BJ (cell line): ENCODE measurements at places on chromosomes 4 and X. TPM values are rescaled to one million over a fixed set of nuclear protein-coding genes. Genes with fewer than 3 reads are reported as not detected.

DNA sequence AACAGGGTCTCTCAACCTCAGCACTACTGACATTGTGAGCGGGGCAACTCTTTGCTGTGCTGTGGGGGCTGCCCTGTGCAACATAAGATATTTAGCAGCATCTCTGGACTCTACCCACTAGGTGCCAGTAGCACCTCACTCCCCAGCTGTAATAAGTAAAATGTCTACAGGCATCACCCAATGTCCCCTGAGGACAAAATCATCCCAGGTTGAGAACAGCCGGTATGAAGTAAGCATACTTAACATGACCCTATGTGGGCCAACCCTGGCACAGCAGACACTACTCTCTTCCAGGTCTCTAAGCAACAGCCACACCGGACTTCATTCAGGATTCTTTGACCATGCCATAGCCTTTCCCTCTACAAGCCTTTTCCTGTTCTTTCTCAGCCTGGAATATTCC is 10.5 kb upstream of the MGST2 start:
- DNase-seq, result no peak

DNA sequence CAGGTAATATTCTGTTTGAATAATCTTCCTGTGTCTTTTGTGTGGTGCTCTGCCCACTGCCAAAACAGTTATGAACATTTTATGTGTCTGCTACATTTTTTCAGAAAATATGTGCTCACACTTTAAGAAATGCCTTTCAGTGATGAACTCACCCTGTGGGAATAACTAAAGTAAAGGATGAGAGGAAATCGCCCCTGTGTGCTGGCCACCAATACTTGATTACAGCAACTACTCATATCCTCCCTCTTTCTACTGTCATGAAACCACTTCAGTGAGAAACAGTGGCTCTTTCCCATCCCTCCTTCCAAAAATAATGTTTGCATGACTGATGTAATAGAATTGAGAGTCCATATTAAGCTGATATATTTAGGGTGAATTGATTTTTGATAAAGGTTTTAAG is 900.9 kb downstream of the RAB28 start:
- DNase-seq, result no peak

CNKSR2 gene
- polyA plus RNA-seq, result 0.32 and 0.37 TPM in 2 replicates

DNA sequence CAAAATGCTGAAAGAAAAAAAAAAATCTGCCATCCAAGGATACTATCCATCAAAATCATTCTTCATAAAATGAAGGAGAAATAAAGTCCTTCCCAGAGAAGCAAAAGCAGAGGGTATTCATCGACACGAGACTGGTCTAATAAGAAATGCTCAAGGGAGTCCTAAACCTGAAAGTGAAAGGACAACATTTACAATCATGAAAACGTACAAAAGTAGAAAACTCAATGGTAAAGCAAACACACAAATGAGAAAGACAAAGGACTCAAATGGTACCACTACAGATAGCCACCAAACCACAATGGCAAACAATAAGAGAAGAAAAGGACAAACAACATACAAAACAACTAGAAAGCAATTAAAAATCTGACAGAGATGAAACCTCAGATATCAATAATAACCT is 41.0 kb downstream of the CD99L2 start:
- DNase-seq, result no peak

DNA sequence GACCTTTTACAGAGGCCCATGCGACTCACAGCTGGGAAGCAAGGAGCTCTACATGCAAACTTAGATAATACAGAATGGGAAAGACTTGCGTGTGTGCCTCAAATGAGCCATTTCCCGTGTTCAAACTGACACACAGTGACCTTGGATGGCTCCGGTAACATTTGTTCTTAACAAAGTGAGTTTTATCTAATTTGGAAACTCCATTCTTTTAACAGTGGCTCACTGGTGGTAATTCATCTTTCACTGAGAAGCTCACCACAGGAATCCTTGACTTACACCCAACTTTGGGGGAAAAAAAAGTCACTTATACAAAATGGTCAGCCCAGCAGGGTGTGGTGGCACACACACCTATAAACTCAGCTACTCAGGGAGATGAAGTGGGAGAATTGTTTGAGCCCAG is 190.6 kb downstream of the LDB2 start:
- no peak for DNase-seq

CD99 gene
- polyA plus RNA-seq, result 434 and 479 TPM in 2 replicates

DNA sequence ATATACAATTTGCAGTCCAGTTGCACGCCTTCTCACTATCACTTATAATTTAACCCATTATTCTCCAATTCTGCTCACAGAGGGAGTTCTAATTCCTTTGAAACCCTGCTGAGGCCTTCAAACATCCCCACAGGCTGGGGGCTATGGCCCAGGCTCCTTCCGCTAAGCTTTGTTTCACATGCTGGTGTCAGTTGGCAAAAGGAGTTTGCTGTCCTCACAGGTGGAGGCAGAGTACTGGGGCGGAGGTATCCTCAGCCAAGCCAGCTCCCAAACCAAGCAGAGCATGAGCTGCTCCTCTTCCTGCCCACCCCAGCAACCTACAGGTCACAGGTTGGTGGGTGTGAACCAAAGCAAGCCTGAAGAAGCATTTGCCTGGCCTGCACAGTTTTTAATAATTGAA is 21.5 kb downstream of the BTC start:
- no peak for DNase-seq

DSPP gene
- polyA plus RNA-seq, result not detected in 2 replicates

RAB40A gene
- polyA plus RNA-seq, result 0.48 and 0.56 TPM in 2 replicates

VCX3A gene
- not detected in 2 replicates for polyA plus RNA-seq

DNA sequence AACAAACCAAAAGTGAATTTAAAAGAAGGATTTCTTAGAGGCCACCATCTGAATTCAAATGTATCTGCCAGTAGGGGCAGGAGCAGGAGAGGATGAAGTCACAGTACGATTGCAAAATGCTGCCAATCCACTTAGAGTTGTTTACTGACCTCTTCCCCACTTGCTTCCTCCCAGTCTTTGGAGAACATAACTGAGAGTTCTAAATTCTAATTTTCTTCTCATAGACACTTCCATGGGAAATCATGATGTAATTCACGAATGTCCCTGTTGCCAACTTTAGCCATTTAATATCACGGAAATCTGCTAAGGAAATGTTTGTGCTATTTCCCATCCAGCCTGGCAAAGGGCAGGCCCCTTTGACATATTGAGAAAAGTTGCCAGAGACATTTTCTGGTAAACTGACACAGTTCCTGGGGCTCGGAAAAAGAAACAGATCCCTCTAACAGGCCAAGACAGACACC is 33.6 kb upstream of the NOCT start:
- no peak for DNase-seq

DNA sequence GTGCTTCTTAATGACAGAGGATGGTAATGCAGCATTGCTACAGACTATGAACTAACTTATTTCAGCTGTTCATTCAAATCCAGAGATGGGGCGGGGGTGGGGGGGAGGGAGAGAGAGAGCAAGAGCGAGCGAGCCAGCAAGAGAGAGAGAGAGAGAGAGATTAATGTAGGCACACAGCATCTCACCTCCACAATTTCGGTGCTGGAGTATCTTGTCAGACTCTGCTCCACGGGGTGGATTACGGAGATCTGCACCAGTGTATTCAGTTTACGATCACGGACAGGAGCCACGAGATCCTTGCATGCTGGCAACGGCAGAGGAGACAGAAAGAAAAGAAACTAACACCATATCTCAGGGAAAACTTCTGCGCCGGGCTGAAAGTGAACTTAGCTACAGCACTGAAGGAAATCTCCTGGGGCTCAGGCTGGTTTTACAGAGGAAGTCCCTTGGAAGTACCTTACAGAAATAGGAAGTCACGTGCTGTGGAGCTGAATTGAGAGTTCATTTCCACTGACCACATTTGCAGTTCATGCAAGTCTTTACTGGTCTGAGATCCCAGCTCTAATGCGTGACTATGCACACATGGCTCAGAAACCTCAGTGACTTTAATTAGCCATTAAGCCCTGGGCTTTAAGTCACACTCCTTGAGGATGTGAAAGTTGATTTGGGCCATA is 440.9 kb downstream of the INPP4B start:
- peak; percentile 77 for DNase-seq

- DNase-seq, result no peak
Measured at GRCh38 chrX:40465735-40466551, 114.8 kb upstream of the ATP6AP2 start.

DNA sequence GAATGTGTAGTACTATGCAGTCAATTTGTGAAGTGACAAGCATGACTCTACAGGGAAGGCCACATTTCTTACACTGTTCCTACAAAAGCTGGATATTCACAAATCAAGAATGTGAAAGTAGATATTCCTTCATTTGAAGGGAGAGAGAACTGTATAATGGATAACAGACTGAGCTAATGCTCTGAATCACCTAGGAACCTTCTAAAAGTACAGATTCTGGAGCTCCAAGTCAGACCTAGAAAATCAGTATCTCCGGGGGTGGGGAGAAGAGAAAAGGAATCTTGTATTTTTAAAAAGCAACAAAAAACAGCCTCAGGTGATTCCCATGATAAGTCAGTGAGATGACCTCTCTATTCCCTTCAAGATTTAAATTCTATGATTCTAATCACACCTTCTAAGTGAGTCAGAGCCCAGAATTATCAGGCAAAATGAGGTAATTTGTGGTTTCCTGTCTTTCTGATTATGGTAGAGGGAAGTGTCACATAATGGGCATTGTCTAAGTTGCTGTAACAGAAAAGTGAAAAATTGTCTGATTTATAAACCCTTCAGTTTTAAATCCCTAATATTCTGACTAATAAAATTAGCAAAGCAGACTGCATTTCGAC is 80.9 kb downstream of the IL21 start:
- DNase-seq, result no peak

- DNase-seq, result no peak
Measured at GRCh38 chrX:68807818-68808217, 21.0 kb upstream of the EFNB1 start.

DNA sequence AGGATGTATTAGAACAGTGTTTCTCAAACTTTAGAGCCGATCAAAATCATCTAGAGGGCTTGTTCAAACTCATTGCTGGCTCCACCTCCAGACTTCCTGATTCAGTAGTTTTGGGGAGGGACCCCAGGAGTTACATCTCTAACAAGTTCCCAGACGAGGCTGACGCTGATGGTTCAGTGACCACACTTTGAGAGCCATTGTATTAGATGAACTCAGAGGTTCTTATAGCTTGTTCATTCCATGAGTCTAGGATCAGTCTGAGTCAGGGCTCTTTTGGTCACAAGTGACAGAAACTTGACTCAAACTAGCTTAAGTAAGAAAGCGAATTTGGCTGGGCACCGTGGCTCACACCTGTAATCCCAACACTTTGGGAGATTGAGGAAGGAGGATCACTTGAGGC is 11.5 kb upstream of the ADGRG2 start:
- no peak for DNase-seq

GRCh38 chr4:89056953-89057398 is at the start of gene FAM13A:
Gene FAM13A, minus strand, starts transcription at chr4:89057185. Its CDS starts 221 bp downstream, at chr4:89056964.
- peak; percentile 73 for DNase-seq

DNA sequence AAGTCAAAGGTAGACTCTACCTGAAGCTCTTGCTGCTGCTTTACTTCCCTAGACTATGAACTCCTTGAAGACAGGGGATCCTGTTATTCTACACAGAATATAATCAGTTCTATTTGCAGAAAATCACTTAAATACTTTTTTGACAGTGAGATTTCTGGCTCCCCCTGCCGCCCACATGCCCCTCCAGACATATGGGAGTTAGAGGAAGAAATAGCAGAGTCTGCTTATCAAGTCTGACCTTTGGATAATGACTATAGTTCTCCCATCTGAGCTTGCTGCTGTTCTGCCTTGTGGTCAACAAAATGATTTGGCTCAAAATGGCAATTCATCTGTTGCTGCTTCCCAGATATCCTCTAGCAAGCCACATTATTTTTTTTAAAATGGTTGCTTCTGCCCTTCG is 101.1 kb downstream of the ENOX2 start:
- DNase-seq, result no peak

ZDHHC9 gene
- polyA plus RNA-seq, result 47.5 and 48.0 TPM in 2 replicates

DNA sequence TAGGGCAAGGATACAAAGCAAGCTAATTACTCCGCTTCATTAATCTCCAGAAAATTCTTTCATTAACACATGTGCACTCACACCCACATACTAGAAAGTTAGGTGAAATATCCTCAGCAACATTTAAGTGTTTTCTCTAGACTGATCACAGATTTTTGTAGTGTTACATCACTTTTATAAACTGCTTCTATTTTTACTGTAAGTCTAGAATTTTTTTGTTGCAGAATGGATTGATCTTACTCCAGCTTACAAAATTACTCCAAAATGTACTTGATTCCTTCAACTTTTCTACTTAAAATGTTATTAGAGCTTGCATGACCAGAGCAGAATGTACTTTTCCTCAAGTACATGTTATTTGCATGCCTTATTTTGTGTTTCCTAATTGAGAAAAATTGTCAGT is 2325.2 kb downstream of the PCDH7 start:
- no peak for DNase-seq

- DNase-seq, result no peak
Measured at GRCh38 chr4:108891896-108892590, 129.2 kb upstream of the ETNPPL start.

GRCh38 chr4:38743866-38744265 is 38.9 kb downstream of the TLR10 start:
- DNase-seq, result no peak

- no peak for DNase-seq
Measured at GRCh38 chr4:1834047-1834775, 21.7 kb downstream of the LETM1 start.

GRCh38 chr4:31041853-31042252 is 321.7 kb downstream of the PCDH7 start:
- no peak for DNase-seq

DNA sequence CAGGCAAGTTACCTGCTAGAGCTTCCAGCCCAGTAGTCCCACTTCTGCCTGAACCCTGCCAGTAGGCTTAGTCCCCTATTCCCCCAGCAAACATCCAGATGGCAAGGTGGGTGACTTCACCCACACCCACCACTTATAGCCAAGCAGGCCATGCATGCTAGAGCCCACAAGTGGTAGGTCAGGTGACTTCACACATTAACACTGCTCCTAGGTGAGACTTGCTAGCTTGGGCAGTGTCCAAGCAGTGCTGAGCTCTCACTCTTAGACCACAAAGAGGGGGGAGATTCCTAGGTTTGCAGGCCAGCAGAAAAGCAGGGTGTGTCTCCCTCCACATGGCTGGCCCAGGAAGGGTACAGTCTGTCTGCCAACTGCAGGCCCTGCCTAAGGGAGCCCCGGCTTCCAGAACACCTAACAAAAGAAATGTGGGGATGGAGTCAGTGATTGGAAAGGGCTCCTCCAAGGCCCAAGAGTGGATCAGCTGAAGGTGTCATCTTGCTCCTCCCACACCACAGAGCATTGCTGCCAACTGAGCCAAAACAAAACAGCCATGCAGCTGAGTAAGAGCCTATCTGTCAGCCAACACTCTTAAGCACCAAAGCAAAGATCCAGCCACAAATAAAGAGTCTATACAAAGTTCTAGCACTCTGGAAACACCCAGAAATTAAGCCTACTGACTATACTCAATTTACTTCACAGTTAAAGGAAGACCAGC is 158.1 kb upstream of the USP38 start:
- DNase-seq, result no peak

- no peak for DNase-seq
Measured at GRCh38 chr4:119861731-119862130, 204.9 kb downstream of the MAD2L1 start.

DNA sequence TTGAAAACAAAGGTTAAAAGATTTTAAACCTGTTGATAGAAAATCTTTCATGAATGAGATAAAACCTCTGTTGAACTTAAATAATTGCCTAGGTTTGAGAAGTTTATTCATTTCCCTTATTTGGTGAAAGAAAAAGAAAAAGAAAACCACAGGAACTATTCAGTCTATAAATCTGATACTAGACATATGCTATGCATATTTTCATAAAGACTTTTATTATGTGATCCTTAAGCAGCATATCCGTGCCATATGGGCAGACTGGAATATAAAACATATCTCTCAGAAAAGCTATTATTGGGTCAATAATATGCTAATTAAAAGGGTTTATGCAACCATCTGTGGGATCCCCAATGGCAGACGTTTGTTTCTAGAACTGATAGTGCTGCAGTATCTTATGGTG is 178.7 kb downstream of the RASL11B start:
- DNase-seq, result no peak

EREG gene
- 0.40 and 0.48 TPM in 2 replicates for polyA plus RNA-seq
